Dermis microvascular lymphatic vessel endothelial cell (primary cell): ENCODE measurements at places on chromosomes 13 and 19. TPM values are rescaled to one million over a fixed set of nuclear protein-coding genes. Genes with fewer than 3 reads are reported as not detected.

ANKRD24 gene
- total RNA-seq, result 0.13 and 0.38 TPM in 2 replicates

TMEM255B gene
- 45.6 and 51.7 TPM in 2 replicates for total RNA-seq

TLE6 gene
- 0.90 and 2.8 TPM in 2 replicates for total RNA-seq

CYP2F1 gene
- total RNA-seq, result not detected in 2 replicates

LPAR2 gene
- total RNA-seq, result 0.51 and 1.0 TPM in 2 replicates

NLRP4 gene
- total RNA-seq, result not detected in 2 replicates

CEACAM1 gene
- 10.9 and 35.7 TPM in 2 replicates for total RNA-seq

DNA sequence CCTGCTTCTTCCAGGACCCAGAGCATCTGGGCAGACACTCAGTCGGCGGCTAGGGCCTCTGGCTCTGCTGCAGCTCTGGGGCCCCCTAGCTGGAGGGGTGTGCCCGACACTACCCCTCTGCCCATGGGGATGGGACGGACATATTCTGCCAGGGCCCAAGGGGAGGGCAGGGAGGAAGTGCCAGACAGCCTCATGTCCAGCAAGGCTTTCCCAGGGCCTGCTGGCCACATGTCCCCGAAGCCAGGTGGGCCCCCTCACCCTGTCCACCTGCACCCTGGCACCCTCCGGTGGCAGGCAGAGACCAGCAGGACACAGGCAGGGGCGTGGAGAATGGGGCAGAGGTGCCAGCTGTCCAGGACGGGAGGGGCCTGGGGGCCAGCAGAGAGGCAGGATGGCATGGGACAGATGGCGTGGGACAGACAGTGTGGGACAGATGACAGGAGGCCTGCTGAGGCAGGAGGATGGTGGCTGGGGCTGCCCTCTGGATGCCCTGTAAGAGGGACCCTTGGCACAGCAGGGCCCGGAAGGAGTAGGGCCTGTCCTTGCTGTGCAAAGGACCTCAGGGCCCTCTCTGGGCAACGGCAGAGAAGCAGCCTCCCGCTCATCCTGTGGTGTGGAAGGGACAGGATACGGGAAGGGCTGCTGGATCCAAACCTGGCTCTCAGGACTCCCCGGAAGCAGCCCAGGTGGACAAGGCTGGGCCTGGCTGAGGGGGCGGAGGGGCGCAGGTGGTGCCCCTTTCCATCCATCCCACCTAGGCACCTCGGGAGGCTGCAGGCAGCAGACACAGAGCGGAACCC lies 29.1 kb downstream of the CEBPG start:
- DNase-seq, result no peak

DNA sequence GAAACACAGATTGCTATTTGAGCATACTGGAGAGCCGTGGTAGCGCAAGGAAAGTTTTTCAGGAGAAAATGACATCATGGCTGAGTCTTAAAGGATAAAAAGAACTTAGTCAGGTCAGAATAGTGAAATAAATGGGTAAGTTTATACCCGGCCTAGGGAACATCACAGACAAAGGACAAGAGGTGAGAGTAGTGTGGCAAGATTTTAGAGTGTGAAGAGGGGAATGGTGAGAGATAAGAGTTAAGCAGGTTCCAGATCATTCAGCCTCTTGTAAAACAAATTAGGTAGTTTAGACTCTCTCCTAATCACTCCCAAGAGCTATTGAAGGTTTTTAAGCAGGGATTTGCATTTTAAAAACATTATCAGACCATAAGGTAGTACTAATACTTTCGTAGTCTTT lies 116.0 kb upstream of the MAB21L1 start:
- no peak for DNase-seq

GRCh38 chr13:50082426-50083281 lies 67.4 kb downstream of the KCNRG start:
- no peak for DNase-seq

- DNase-seq, result no peak
Measured at GRCh38 chr19:32464279-32464678, 58.7 kb downstream of the DPY19L3 start.

- DNase-seq, result no peak
Measured at GRCh38 chr13:94537740-94538630, 58.0 kb downstream of the TGDS start.

GRCh38 chr19:42376177-42376555 lies 13.9 kb downstream of the CNFN start:
- DNase-seq, result no peak

GRCh38 chr19:38278751-38279150 lies 14.4 kb downstream of the SPINT2 start:
- DNase-seq, result no peak

GRCh38 chr13:89584058-89584620 lies 1763.3 kb upstream of the MIR17HG start:
- no peak for DNase-seq
